ENCODE measurements at places on chromosomes 5 and 9. TPM values are rescaled to one million over a fixed set of nuclear protein-coding genes. Genes with fewer than 3 reads are reported as not detected.

The RANBP6 gene
- total RNA-seq: 16.0 TPM

The PCDHGA5 gene
- 0.18 TPM for total RNA-seq

The C1QTNF2 gene
- not detected for total RNA-seq

The ECPAS gene
- 52.0 TPM for total RNA-seq

The CDHR2 gene
- total RNA-seq: 0.02 TPM

The SLC46A2 gene
- not detected for total RNA-seq

The SH2D3C gene
- not detected for total RNA-seq

The TRPM6 gene
- 1.4 TPM for total RNA-seq

The TMEM174 gene
- not detected for total RNA-seq

The ERP44 gene
- 11.3 TPM for total RNA-seq

The SPINK7 gene
- total RNA-seq: not detected

The CKMT2 gene
- not detected for total RNA-seq

The CARD19 gene
- total RNA-seq: 65.7 TPM

The FAXDC2 gene
- 0.16 TPM for total RNA-seq

The LMNB1 gene
- total RNA-seq: 68.8 TPM

The TAF9 gene
- total RNA-seq: 122 TPM

The AK8 gene
- 0.90 TPM for total RNA-seq

The PPP1R26 gene
- 19.4 TPM for total RNA-seq
